ENCODE measurements at places on chromosomes 7 and 10. TPM values are rescaled to one million over a fixed set of nuclear protein-coding genes. Genes with fewer than 3 reads are reported as not detected.
A peak's percentile ranks its signal among the peaks of the same experiment; 100 is the strongest.

The CCL24 gene
- not detected for total RNA-seq

The PNLIP gene
- total RNA-seq, result not detected

The CARD11 gene
- total RNA-seq, result 108 TPM

GRCh38 chr10:118332948-118333710, 9.0 kb downstream of the FAM204A start:
- H3K36me3 ChIP-seq, result peaks cover 14% of the 10 kb centered on the region
- H3K4me3 ChIP-seq, result no peak overlapping the region
- H3K4me1 ChIP-seq, result peaks cover 20% of the 10 kb centered on the region
- no peak overlapping the region for H3K27ac ChIP-seq
- DNase-seq, result no peak

DNA sequence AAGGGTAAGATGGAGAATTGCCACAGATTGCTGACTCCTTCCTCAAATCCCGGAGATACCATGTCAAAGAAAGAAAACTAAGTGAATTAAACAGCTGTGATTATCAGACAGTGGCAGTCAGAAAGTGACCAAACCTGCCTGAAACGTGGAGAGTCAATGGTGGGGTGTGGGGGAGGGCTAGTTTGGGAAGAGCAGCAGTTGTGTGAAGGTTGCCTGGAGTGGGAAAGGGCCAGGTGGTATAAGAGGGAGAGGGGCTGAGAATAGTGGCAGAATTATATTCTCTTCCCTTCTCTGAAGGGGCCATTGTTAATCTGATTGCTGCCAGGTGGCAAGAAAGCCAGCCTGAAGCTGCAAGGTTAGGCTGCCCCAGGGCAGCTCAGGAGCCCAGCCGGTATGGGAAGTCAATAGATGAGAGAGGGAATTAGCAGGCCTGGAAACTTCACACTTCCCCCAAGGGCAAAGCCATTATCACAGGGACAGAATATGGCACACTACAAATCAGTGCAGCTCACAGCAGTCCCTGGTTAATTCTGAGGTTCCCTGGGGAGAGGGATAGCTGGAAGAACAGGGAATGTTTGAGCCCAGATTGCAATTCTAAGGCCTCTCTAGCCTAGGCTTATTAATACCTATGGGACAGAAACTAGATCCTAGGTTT, 83.9 kb upstream of the ITGB1 start:
- no peak overlapping the region for H3K4me3 ChIP-seq
- no peak overlapping the region for H3K27ac ChIP-seq
- H3K4me1 ChIP-seq, result no peaks in the 10 kb centered on the region

- peak overlapping the region; percentile 61 for H3K4me3 ChIP-seq
- H3K27ac ChIP-seq, result no peak overlapping the region
- peaks cover 6% of the 10 kb centered on the region for H3K4me1 ChIP-seq
- no peaks in the 10 kb centered on the region for H3K36me3 ChIP-seq
- DNase-seq, result no peak
Measured at GRCh38 chr7:152512706-152513105, 76.9 kb upstream of the KMT2C start.

DNA sequence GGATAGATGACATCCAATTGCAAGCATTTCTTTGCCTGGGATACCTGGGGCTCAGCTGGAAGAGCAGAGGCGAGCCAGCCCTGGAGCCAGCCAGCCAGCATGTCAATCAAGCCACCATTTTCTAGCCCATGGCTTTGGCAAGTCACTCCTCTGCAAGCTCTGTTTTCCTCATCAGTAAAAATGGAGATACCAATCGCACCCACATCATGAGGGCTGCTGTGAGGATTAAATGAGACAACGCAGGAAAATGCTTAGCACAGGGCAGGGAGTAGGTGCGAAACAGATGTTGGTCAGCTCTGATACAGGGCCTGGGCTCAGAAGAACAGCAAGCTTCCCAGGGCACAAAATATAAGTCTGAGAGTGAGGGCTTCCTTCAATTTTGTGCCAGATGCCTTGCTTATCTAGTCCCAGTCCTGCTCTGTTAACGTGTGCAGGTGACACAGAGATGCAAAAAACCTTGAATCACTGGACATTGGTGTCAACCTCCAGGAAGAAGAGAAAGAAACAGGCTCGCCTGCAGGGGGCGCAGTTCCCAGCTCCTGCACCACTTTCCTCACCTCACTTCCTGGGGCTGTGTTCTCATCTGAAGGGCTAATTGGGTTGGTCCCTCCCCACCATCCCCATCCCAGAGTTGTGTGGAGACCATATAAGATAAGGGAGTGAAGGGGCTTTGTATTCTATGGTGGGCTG, 72.8 kb upstream of the CACUL1 start:
- no peak overlapping the region for H3K27ac ChIP-seq
- H3K4me3 ChIP-seq, result no peak overlapping the region
- H3K27me3 ChIP-seq, result no peaks in the 10 kb centered on the region
- H3K36me3 ChIP-seq, result no peaks in the 10 kb centered on the region
- DNase-seq, result no peak

DNA sequence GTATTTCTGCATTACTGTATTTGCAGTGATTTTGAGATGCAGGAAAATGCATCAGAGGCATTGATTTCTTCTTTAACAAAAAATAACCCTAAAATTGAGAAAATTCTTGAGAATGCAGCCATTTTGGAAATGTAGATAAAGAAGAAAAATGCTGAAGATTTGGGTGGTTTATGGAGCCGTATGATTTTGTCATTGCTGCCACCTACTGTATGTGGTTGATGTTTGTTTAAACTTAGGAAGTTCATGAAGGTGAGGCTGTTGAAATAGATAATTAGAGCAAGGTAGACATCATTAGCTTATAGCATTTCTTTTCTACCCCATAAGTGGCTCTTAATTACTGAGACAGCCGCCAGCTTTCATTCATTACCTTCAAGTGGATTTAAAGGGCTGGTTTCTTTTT, 92.1 kb upstream of the SAMD8 start:
- no peak overlapping the region for H3K27ac ChIP-seq
- DNase-seq, result no peak
- H3K27me3 ChIP-seq, result no peaks in the 10 kb centered on the region
- H3K4me1 ChIP-seq, result peaks cover 22% of the 10 kb centered on the region

DNA sequence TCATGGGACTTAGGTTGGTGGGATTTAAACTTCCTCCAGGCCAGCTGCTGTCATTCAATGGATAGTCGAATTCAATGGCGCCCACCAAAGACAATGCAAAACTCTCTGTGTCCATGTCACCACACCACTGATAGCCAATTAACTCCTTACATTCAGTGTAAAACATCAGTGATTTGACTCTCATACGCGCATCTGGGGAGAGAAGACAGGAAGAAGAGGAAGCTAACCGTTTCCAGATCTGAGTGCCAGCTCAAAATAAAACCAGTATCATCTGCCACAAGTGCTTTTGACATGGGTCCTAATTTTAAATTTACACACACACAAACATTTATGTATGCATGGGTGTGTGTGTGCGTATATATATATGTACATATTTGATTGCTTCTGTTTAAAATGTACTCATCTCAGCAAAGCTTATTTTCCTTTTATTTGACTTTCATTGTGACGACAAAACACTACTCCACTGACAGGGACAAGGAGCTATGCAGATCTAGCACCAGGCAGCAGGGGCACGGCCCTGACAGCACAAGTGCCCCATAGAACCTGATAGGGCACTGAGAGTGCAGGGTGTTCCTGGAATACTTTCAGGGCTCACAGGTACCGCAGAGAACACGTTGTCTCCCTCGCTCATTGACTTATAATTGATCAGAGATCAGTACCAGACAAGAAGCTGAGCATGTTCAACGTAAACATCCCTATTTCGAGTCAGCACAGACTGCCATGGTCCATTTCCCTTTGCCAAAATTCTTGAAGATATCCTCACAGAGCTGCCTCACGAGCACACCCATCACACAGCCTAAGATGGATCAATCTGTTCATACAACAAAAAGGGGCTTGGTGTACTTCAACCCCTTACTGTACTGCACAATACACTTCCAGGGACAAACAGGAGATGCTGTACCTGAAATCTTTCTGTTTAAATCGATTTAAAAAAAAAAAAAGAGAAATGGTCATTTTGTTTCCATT, 176.1 kb downstream of the COBL start:
- H3K27me3 ChIP-seq, result no peaks in the 10 kb centered on the region
- no peak for DNase-seq
- no peak overlapping the region for H3K27ac ChIP-seq

All from activated naive CD8-positive, alpha-beta T cell treated with anti-CD3 and anti-CD28 coated beads for 36 hours (primary cell).